Activated T-helper 2 cell treated with anti-CD3 and anti-CD28 coated beads, Interferon-gamma antibody, Interleukin-2, Interleukin-4, amounts not matched to agents 10 μg/mL and 5 μg/mL and 100 μg/mL, durations not matched to agents 14 hours and 24 hours and 36 hours (primary cell): ENCODE measurements at places on chromosomes 4 and X. TPM values are rescaled to one million over a fixed set of nuclear protein-coding genes. Genes with fewer than 3 reads are reported as not detected.

GRCh38 chrX:115584696-115585095, 23.7 kb downstream of the PLS3 start:
- H3K27ac ChIP-seq = peak overlapping the region; percentile 35
- peaks cover 6% of the 10 kb centered on the region for H3K4me1 ChIP-seq
- H3K36me3 ChIP-seq = no peaks in the 10 kb centered on the region
- H3K4me3 ChIP-seq = no peak overlapping the region

- no peaks in the 10 kb centered on the region for H3K27me3 ChIP-seq
- no peak for DNase-seq
- H3K36me3 ChIP-seq = no peaks in the 10 kb centered on the region
- H3K4me3 ChIP-seq = no peak overlapping the region
Observed at GRCh38 chr4:22190855-22191254, 242.3 kb upstream of the KCNIP4 start.

Gene EVC2
- 0.43 and 0.67 TPM in 2 replicates for total RNA-seq

DNA sequence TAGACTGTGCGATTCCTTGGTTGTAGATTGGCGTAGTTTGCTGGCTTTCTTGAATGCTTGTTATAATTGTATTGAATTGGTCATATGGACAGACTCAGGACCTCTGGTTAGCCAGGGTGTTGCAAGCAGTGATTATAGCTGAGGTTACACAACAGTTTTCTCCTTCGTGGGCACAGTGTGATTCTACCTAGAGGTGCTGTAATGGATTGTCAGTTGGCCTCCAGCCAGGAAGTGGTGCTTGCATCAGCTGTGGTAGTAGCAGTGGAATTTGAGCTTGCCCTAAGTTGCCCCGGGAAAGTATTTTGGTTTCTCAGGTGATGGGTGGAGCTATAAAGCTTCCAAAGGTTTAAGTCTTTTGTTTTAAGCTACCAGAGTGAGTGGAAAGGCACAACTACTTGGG, 23.1 kb upstream of the GABRG1 start:
- H3K4me1 ChIP-seq = no peaks in the 10 kb centered on the region
- no peak overlapping the region for H3K27ac ChIP-seq
- H3K4me3 ChIP-seq = no peak overlapping the region
- DNase-seq = no peak

Gene APLN
- 0.32 and 0.39 TPM in 2 replicates for total RNA-seq

GRCh38 chr4:144547678-144548298, 98.2 kb upstream of the HHIP start:
- no peak overlapping the region for H3K4me3 ChIP-seq
- no peaks in the 10 kb centered on the region for H3K27me3 ChIP-seq
- H3K36me3 ChIP-seq = no peaks in the 10 kb centered on the region

Gene KLF8
- total RNA-seq = 7.4 and 7.5 TPM in 2 replicates

Gene PPP1R2C
- not detected in 2 replicates for total RNA-seq

- no peak overlapping the region for H3K4me3 ChIP-seq
- no peaks in the 10 kb centered on the region for H3K27me3 ChIP-seq
- H3K27ac ChIP-seq = no peak overlapping the region
- DNase-seq = no peak
Observed at GRCh38 chr4:2354118-2354517, 64.3 kb downstream of the ZFYVE28 start.

DNA sequence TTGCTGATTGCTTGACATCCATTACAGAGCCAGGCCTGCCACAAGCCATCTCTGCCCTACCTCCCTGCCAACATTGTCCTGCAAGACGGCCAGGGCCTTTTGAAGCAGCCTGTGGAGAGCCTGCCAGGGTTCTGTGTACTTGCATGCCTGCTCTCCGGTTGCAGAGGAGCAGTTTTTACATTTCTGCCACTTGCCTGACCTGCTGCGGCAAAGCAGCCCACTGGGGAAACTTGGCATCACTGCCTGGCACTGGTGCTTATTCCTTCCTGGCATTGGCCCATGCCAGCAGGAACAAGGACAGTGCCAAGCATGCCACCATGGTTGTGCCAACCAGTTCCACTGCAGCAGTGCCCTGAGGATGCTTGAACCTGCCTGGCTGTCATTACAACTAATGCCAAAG, 167.1 kb downstream of the NHS start:
- no peak for DNase-seq
- H3K4me1 ChIP-seq = peaks cover 1% of the 10 kb centered on the region
- no peaks in the 10 kb centered on the region for H3K27me3 ChIP-seq
- H3K27ac ChIP-seq = no peak overlapping the region
- H3K36me3 ChIP-seq = no peaks in the 10 kb centered on the region

DNA sequence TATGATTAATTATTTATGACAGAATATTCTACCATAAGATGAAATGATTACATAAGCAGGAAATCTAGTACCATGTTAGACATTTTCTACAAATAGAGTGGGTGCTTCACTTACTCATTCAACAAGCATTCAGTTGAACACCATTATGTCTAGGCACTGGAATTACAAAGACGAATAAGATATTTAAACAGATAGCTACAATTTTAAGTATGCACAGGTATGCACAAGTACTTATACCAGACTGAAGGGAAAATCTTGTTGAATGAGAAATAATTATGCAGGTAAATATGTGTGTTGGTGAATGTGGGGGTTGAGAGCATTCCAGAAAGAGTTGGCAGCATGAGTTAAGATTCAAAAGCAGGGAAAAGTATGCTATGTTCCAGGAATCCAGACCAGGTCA, 107.3 kb upstream of the CNKSR2 start:
- no peak for DNase-seq
- H3K36me3 ChIP-seq = no peaks in the 10 kb centered on the region
- no peak overlapping the region for H3K4me3 ChIP-seq
- H3K4me1 ChIP-seq = no peaks in the 10 kb centered on the region
- H3K27ac ChIP-seq = no peak overlapping the region
- no peaks in the 10 kb centered on the region for H3K27me3 ChIP-seq

DNA sequence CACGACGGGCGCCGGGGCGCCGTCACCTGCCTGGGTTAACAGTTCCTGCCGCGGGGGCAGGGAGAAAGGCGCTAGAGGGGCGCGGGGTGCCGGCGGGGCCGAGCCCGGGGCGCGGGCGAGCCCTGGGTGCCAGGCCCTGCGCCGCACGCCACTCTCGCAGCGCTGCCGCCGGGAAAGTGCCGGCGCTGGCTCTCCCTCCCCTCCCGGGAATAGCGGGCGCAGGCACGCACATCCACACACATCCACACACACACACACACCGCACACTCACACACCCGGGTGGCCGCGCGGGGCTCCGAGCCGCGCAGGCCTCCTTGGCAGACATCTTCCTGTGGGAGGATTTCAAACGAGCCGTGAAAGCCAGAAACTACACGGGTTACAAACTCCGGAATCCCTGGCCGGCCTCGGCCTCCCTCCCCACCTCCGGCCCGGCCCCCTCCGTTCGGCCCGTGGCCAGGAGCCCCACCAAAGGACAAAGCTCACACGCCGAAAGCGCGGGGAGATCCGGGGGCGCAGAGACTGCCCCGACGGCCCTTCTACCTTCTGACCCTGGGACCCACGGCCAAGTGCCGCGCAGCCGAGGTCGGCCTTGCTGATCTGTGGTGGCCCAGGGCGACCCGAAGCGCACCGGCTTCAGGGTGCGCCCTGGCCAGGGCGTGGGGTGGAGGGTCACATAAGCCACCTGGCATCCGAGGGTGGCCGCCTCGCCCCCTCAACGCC, 92.3 kb downstream of the BCOR start:
- H3K4me1 ChIP-seq = peaks cover 18% of the 10 kb centered on the region
- H3K27me3 ChIP-seq = peaks cover 22% of the 10 kb centered on the region
- peak overlapping the region; percentile 55 for H3K4me3 ChIP-seq

DNA sequence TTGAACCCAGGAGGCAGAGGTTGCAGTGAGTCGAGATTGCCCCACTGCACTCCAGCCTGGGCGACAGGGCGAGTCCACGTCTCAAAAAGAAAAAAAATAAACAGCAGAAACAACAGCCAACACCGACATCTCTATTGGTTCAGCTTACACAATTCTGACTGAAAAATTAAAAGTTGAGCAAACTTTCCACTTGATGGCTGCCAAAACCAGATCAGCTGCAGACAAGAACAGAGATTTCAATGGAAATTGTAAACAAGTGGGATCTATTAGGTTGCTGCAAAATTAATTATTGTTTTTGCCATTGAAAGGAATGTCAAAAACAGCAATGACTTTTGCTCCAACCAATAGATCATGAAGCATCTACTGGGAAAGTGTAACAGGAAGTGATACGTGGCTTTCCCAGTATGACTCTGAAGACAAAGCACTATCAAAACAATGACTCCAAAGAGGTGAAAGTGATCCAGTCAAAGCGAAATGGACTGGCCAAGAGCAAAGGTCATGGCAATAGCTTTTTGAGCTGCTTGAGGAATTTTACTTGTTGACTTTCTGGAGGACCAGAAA, 26.3 kb downstream of the UPF3B start:
- H3K27ac ChIP-seq = no peak overlapping the region
- peaks cover 11% of the 10 kb centered on the region for H3K4me1 ChIP-seq
- peaks cover 23% of the 10 kb centered on the region for H3K36me3 ChIP-seq
- DNase-seq = no peak
- no peaks in the 10 kb centered on the region for H3K27me3 ChIP-seq

DNA sequence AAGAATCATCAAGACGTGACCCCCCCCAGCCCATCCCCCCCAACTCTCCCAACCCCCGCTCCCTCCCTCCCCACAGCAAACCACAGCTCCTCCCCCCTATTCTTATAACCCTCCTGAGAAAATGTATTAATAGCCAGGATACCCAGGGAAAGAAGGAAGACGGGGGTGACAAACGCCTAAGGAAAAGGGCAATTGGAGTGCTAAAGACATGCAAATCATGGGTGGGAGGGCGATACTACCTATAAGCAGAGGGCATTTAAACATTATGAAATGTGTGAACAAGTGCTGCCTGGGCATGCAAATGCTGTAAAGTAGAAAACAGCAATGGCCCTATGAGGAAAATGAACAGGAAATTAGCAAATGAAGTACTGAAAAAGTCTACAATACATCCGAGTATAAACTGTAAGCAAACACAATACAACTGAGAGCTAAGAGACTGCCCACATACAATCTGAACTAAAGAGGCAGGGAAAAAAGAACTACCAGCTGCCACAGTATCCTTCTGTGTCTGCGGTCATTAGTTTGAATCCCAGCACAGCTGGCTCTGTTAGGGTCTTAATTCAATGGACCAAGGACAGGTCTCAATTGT, 2.4 kb downstream of the CXXC4 start:
- DNase-seq = no peak
- peaks cover 23% of the 10 kb centered on the region for H3K4me1 ChIP-seq
- H3K27ac ChIP-seq = no peak overlapping the region
- no peak overlapping the region for H3K4me3 ChIP-seq
- H3K27me3 ChIP-seq = peaks cover 72% of the 10 kb centered on the region

Gene ARR3
- not detected in 2 replicates for total RNA-seq

GRCh38 chrX:2314831-2315365, 185.9 kb downstream of the DHRSX start:
- H3K36me3 ChIP-seq = peaks cover 13% of the 10 kb centered on the region
- no peak overlapping the region for H3K4me3 ChIP-seq
- no peak for DNase-seq
- H3K27me3 ChIP-seq = no peaks in the 10 kb centered on the region
- no peak overlapping the region for H3K27ac ChIP-seq
- H3K4me1 ChIP-seq = no peaks in the 10 kb centered on the region

Gene SORCS2
- 0.02 and 0.05 TPM in 2 replicates for total RNA-seq

GRCh38 chr4:156512622-156513021, 459.0 kb downstream of the PDGFC start:
- no peak overlapping the region for H3K27ac ChIP-seq
- H3K27me3 ChIP-seq = no peaks in the 10 kb centered on the region
- no peak overlapping the region for H3K4me3 ChIP-seq
- DNase-seq = no peak
- H3K4me1 ChIP-seq = no peaks in the 10 kb centered on the region

- no peak for DNase-seq
- H3K27me3 ChIP-seq = no peaks in the 10 kb centered on the region
- H3K27ac ChIP-seq = no peak overlapping the region
Observed at GRCh38 chr4:86178211-86178610, 181.6 kb downstream of the MAPK10 start.

GRCh38 chr4:93414041-93414550, 414.5 kb upstream of the ATOH1 start:
- no peak overlapping the region for H3K4me3 ChIP-seq
- H3K4me1 ChIP-seq = no peaks in the 10 kb centered on the region
- no peak for DNase-seq
- H3K27me3 ChIP-seq = no peaks in the 10 kb centered on the region
- no peak overlapping the region for H3K27ac ChIP-seq

Gene XAGE2
- not detected in 2 replicates for total RNA-seq

Gene CENPC
- 31.6 and 32.0 TPM in 2 replicates for total RNA-seq

GRCh38 chr4:177033632-177034031, 240.9 kb upstream of the VEGFC start:
- no peak for DNase-seq
- no peak overlapping the region for H3K27ac ChIP-seq
- no peaks in the 10 kb centered on the region for H3K36me3 ChIP-seq
- no peaks in the 10 kb centered on the region for H3K27me3 ChIP-seq
